Occipital lobe (tissue), 3 donors: ENCODE measurements at places on chromosomes 3 and 15.

GRCh38 chr3:280681-281080 lies 84.1 kb downstream of the CHL1 start:
- DNase-seq = no peak

- DNase-seq = no peak
Measured at GRCh38 chr3:189099505-189100290, 72.1 kb upstream of the TPRG1 start.

DNA sequence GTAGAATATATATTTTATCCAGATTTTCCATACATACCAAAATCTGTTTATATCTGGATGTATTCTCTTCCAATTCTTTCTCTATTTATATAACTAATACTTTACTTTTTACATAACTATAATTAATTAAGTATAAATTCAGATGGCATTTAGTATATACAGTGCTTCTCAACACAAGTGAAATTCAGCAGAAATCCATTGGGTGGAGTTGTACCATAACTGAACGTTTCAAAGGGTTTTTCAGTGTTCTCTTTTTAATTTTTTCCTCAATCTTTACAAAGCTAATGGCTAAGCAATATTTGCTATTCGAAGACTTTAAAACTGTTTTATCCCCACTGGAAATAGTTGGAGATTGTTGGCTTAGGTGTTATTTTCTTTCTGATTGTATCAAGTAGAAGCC lies 13.9 kb upstream of the ZBBX start:
- no peak for DNase-seq

DNA sequence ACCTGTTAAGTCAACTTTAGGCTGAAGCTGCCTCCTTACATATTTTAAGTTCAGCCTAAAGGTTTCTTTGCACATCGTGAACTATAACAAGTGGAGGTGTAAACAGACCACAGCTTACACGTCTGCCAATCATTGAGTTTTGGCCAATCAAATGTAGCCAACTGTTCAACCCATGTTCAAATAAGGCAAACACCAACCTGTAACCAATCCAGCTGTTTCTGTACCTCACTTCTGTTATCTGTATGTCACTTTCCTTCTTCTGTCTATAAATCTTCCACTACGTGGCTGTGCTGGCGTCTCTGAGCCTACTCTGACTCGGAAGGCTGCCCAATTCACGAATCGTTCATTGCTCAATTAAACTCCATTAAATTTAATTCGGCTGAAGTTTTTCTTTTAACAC lies 356.0 kb downstream of the TBC1D5 start:
- no peak for DNase-seq

DNA sequence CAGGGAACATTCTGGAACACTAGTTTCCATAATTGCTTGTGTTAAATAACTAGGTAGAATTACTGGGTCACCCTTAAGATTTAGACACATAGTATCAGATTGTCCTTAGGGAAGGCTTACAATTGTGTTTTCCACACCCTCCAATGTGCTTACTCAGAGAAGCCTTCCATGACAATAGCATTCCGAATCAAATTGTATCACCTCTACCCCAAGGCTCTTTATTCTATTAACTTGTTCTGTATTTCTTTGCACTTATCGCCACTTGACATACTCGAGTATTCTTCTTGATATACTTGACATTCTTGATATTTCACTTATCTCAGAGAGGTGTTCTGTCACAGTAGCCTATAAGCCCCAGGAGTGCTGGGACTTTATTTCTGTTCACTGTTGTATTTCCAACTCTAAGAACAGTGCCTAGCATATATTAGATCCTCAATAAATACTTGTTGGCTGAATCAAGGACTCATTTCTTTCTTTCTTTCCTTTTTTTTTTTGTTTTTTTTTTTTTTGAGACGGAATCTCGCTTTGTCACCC lies 238.9 kb upstream of the PDZRN3 start:
- no peak for DNase-seq

DNA sequence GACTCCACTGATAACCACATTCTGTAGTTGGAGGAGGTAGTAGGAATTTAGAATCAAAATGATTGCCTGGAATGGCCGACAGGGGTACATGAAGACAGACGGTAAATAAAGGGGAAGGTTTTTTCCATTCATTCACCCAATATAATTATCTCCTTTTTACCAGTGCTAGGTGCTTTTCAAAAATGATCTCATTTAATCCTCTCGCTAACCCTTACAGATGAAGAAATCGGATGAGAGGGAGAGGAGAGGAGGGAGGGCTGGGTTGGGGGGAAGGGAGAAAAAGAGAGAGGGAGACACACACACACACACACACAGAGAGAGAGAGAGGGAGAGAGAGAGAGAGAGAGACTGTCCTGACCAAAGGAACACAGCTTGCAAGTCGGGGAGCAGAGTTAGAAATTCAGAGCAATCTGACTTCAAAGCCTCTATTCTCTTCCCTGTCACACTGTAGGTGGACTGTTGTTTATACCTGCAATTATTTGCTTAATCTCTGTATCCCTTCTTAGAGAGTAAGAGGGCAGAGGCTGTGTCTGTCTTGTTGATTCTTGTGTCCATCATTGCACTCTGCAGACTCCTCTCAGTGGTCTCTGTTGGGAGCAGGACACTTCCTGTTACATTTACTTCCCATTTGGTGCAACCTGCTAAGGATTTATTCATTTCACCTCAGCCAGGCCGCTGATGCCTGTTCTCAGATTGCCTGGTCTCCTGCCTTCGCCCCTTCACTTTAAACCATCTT lies 18.7 kb upstream of the PAQR9 start:
- DNase-seq = no peak

DNA sequence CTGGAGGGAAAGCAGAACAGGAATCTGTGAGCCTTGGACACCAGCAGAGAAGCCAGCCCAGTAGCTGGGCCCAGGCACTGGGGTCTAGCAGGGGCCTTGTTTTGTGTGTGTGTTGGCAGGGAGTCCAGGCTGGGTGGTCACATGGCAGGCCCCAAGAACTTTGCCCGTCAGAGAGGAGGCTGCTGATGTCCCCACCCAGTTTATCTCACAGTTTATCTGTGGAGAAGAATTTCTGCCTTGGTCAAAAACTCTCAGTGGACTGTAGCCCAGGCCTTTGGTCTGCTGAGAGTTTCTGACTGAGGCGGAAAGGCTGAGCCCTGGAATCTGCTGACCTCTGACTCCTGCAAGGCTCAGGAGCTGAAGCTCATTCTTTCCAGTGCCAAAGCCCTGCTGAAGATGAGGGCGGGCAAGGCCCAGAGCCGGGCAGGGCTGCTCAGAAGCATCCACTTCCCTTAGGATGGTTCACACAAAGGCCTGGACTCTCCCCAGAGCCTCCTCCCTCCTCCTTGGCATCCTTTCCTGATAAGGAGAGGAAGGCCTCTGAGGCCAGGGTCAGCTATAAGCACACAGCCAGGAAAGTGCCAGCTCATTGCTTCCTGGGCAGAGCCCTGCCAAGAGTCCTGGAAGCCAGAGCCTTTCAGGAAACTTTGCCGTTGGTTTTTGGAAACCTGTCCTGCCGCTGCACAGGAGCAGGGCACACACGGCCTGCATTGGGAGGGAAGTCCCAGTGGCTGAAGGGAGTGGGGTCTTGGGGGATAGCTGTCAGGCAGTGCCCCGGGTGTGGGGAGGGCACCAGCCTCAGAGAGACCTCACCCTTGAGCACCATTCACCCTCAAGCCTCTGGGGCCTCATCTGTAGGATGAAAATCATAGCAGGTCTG lies 37.2 kb upstream of the SLCO2A1 start:
- DNase-seq = no peak

- no peak for DNase-seq
Measured at GRCh38 chr15:63319065-63319464, 41.7 kb downstream of the APH1B start.
